GM12878 (cell line): ENCODE measurements at places on chromosomes 12 and 14.

- no peaks in the 10 kb centered on the region for H3K4me1 ChIP-seq
- H3K27ac ChIP-seq: no peak overlapping the region
- H3K27me3 ChIP-seq: no peaks in the 10 kb centered on the region
- DNase-seq: no peak
Measured at GRCh38 chr14:97641827-97642226, 844.6 kb downstream of the VRK1 start.

- DNase-seq: peak; percentile 3
Measured at GRCh38 chr12:58540480-58541299, 379.6 kb downstream of the LRIG3 start.

DNA sequence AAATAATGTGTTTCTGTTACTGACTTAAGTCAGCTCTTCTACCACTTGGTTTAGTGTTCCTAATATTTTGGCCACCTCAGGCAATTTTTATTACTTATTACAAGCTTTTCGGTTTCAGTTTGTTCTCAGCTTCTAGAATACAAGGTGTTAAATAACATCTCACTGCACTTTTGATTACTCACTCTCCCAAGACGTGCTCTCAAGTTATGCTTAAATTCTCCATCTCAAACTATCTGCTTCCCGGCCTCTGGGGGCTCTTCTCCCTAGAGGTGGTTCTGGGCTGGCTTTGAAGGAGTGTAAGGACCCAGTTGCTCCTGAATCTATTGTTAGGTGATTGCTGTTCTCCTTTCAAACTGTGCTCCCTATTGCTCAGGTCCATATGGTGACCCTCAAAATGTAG is 193.9 kb upstream of the DDHD1 start:
- no peaks in the 10 kb centered on the region for H3K4me1 ChIP-seq
- no peak overlapping the region for H3K27ac ChIP-seq
- no peak overlapping the region for H3K4me3 ChIP-seq

- no peak overlapping the region for H3K4me3 ChIP-seq
- no peak overlapping the region for H3K27ac ChIP-seq
- H3K36me3 ChIP-seq: no peaks in the 10 kb centered on the region
- no peaks in the 10 kb centered on the region for H3K4me1 ChIP-seq
- DNase-seq: no peak
Measured at GRCh38 chr12:13444076-13444475, 247.6 kb downstream of the EMP1 start.

- H3K36me3 ChIP-seq: no peaks in the 10 kb centered on the region; the same call in 1 of the 2 replicates
- H3K4me1 ChIP-seq: peaks cover 9% of the 10 kb centered on the region
- H3K27me3 ChIP-seq: no peaks in the 10 kb centered on the region
- H3K27ac ChIP-seq: peak overlapping the region; percentile 84
- H3K4me3 ChIP-seq: peak overlapping the region; percentile 86
Measured at GRCh38 chr12:50220363-50220995, 53.3 kb upstream of the CERS5 start.

DNA sequence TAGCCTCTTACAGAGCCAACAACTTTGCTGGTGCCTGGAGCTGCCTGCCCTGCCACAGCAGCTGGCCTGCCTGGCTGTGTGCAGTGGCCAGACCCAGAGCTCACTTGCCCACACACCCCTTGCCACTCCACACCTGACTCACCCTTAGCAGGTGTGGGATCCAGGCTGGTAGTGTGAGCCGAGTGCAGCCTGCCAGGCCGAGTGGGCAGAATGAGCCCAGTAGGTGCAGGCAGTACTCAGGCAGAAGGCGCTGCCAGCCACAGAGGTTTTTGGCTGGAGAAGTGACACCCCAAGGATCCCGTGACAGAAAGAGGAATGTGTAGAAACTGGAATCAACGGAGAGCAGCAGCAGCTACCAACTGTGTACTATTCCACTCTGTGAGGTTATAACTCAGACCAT is 29.8 kb upstream of the PYGL start:
- peaks cover 2% of the 10 kb centered on the region for H3K27me3 ChIP-seq
- H3K27ac ChIP-seq: no peak overlapping the region
- no peak overlapping the region for H3K4me3 ChIP-seq
- no peaks in the 10 kb centered on the region for H3K36me3 ChIP-seq
- no peak for DNase-seq

DNA sequence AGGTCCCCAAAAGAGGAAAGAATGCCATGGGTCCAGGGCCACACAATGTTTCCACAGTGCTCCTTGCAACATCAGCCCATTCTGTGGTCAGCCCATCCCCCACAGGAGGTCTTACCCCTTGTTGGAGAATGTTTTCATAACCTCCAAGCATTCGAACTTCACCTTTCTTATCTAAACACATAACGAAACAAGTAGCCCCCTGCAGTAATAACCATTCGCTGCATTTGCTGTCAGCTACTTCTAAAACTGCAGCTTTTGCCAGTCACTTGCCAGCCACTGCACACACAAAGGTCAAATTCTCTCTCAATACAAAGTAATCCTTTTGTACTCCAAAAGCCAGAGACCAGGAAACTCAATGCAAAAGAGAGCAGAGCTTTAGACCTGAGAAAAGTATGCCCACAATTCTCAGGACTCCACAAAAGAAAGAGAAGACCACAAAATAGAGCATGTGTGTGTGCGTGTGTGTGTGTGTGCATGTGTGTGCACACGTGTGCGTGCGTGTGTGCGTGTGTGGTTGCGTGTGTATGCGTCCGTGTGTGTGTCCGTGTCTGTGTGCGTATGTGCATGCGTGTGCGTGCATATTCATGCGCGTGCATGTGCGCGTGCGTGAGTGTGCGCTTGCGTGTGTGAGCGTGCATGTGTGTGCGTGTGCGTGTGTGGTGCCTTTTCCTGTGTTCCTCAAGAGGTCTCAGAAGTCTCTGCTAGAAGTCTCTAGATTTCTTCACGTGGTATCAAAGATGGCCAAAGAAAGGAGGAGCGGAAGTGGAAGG is 31.7 kb upstream of the NINJ2 start:
- no peaks in the 10 kb centered on the region for H3K27me3 ChIP-seq
- H3K4me1 ChIP-seq: peaks cover 4% of the 10 kb centered on the region
- H3K36me3 ChIP-seq: no peaks in the 10 kb centered on the region
- no peak overlapping the region for H3K4me3 ChIP-seq
